ENCODE measurements at places on chromosomes 6 and 20.

- DNase-seq, result no peak
Measured at GRCh38 chr6:20583444-20583800, 49.2 kb downstream of the CDKAL1 start.

DNA sequence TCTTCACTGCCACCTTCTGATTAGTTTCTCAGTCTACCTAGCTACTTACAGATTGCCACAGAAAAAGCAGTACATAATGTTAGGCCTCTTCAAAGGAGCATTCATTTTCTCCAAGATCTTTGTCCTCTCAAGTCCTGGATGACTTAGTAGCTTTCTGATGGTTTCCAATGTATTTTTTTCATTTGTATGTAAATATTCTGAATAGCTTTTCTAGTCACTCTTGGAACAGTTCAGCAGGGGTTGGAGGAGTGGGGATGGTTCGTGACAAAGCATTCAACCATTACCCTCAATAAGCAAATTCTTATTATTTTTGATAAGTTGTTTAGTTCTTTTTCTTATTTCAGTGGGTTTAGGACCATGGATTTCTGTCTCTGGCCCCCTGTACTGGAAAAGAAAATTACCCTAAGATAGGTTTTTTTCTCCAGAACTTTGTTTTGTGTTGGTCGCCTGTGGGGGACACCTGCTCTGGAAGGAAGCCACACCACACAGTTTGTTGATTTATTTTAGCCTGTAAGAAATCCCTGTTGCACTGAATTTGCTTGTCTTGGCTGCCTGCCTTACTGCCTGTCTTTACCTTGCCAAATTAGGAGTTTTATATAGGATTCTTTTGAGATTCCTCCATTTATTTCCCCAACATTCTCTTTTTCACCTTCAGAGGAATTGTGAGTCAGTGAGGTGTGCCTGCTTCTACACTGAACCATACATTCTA, 247.9 kb downstream of the RFPL4B start:
- no peak for DNase-seq

DNA sequence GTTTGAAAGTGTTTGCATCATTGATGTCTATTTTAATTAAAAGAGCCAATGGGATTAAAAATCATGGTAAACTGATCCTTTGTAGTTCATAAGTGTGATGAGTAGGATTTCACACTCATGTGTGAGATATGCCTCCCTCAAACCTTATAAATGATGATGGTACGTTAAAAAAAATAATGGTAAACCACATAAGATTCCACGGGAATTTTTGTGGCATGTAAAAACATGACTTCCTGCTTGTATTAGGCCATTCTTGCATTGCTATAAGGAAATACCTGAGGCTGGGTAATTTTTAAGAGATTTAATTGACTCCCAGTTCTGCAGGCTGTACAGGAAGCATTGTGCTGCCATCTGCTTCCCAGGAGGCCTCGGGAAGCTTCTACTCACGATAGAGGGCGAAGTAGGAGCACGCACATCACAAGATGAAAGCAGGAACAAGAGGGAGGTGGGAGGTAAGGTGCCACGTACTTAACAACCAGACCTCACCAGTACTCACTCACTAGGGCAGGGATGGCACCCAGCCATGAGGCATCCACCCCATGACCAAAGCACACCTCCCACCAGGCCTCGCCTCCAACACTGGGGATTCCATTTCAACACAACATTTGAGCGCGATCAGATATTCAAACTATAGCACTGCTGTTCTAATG, 187.6 kb upstream of the QKI start:
- no peak for DNase-seq

DNA sequence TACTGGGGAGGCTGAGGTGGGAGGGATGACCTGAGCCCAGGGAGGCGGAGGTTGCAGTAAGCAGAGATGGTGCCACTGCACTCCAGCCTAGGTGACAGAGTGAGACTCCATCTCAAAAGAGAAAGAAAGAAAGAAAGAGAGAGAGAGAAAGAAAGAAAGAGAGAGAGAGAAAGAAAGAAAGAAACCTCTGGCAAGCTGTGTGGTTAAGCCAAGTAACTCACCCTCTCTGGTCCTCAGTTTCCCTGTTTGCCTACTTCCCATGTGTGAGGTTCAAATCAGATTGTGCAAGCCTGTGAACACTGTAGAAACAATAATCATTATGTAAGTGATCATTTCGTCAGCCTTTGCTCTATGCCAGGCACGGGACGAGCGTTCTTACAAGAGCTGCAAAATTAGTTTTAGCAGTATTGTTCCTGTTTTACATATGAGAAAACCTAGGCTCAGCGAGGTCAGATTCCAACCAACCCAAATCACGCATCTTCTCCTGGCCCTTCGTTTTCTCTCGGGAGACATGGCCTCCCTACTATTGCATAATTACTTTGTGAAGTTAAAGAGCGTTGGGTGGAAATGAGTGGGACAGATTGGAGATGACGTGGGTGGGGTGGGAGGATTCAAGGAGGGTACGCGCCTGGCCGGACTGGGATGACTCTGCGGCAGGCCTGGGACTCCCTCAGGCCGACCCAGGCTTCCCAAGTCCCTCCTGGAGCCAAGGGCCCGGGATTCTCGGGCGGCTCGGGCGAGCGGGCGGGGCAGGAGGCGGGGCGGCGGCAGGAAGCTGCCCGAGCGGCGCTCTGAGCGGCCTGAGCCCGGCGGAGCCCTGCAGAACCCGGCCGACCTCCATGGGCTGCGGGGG, at the start of gene SNX21:
Gene SNX21 (plus strand): TSS at position 770 of the 853 bp plus-strand sequence. CDS start 121 bp downstream, outside the sequence.
- DNase-seq, result peak; percentile 75

GRCh38 chr6:170269151-170269845, 21.6 kb downstream of the DLL1 start:
- no peak for DNase-seq

DNA sequence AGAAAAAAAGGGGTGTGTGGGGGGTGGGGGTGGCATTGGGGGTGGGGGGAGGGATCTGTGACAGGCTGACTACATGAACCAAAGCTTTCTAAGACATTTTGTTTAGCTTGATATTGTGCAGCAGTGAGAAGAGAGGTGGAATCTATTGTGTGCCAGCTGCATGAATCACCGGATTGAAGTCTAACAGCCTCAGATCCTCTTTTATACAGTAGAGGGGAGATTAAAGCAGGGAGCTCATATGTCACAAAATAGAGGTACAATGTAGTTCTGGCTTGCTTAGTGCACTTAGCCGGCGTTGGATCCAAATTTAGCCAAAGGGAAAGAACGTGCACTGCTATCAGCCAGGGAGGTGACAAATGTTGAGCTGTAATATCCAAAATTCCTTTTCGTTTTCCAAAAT, 404.2 kb upstream of the CITED2 start:
- no peak for DNase-seq

DNA sequence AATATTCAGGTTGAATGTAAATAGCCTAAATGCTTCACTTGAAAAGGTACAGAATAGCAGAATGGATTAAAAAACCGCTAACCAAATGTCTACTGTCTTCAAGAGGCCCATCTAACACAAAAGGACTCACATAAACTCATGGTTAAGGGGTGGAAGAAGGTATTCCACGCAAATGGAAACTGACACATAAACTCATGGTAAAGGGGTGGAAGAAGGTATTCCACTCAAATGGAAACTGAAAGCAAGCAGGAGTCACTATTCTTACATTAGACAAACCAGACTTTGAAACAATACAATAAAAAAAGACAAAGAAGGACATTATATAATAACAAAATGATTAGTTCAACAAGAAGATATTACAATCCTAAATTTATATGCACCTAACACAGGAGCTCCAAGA, 38.3 kb upstream of the PKIB start:
- no peak for DNase-seq

DNA sequence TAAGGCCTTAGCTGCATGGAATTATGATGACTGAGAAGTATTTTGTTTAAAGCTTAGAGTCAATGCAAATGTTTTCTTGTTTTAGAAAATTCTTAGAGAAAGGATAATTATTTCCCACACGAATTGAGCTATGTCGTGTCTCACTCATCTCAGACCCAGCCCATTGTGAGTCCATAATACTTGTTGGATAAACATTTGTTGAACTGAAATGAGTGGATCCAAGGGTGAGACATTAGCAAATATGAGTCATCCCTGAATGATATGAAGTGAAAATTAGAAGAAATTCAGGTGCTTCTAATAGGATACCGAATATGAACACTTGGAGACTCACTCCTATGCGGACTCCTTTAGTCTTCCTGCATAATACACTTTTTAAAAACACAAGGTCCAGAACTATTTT, 41.6 kb upstream of the ARMC2 start:
- DNase-seq, result no peak

GRCh38 chr6:138727182-138727581, 46.4 kb upstream of the CCDC28A start:
- no peak for DNase-seq

GRCh38 chr20:31987744-31988143, 19.8 kb downstream of the XKR7 start:
- no peak for DNase-seq

- DNase-seq, result peak; percentile 49
Measured at GRCh38 chr20:62805155-62805710, 598 bp downstream of the OGFR start.

GRCh38 chr6:148677594-148678476, 69.0 kb upstream of the UST start:
- peak; percentile 54 for DNase-seq

DNA sequence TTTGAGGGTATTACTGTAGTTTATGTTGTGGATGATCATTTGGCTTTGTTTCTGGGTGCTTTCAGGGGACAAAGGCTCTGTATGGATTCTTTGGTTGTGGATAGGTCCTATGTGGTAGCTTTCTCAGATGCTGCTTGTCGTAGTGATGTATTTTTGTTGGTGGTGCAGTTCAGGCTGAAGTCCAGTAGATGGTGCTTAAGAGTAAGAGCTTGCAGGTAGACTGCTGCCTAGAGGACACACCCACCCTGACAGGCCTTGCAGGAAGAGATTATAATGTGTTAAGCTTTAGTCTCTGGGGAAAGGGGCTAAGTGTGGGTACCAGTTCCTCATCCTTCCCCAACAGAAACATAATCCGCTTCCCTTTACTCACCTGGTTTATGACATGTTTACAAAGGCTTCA, 62.6 kb upstream of the ADGRB3 start:
- DNase-seq, result peak; percentile 71

GRCh38 chr6:12973386-12973785, 256.8 kb downstream of the PHACTR1 start:
- DNase-seq, result no peak

- no peak for DNase-seq
Measured at GRCh38 chr6:168051648-168052047, 27.4 kb downstream of the FRMD1 start.

DNA sequence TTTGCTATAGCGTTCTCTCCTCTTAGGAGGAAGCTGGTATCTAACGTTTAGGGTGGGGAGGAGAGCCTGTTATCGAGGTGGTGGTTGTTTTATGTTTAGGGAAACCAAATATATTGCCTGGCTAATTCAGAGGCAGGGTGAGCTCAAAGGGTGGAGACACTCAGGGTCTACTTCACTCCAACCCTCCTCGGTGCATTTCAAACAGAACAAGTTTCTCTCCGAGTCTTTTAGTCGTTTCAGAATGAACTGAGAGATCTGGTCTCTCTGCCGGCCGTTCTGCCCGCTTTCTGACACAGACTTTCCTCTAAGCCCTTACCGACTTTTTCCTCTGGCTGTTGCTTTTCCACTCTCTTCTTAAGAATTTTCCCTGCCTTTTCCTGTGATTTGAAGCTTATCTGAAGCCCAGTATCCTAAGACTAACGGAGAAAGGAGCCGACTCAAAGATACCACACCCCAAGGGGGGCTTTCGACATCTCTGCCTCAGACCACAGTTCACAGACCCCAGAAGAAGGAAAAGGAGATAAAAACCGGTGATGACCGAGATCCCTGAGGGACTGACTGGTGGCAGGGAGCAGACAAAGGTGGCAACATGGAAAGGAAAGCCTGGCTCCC, 865 bp downstream of the STK38 start:
- DNase-seq, result peak; percentile 55

- DNase-seq, result peak; percentile 90
Measured at GRCh38 chr6:28589234-28589956, 63.7 kb downstream of the GPX5 start.

GRCh38 chr20:24783631-24784492, 165.2 kb upstream of the CST7 start:
- DNase-seq, result peak; percentile 21

- no peak for DNase-seq
Measured at GRCh38 chr6:163308629-163309440, 105.7 kb upstream of the QKI start.

GRCh38 chr20:1946442-1946761, 47.5 kb downstream of the PDYN start:
- no peak for DNase-seq

DNA sequence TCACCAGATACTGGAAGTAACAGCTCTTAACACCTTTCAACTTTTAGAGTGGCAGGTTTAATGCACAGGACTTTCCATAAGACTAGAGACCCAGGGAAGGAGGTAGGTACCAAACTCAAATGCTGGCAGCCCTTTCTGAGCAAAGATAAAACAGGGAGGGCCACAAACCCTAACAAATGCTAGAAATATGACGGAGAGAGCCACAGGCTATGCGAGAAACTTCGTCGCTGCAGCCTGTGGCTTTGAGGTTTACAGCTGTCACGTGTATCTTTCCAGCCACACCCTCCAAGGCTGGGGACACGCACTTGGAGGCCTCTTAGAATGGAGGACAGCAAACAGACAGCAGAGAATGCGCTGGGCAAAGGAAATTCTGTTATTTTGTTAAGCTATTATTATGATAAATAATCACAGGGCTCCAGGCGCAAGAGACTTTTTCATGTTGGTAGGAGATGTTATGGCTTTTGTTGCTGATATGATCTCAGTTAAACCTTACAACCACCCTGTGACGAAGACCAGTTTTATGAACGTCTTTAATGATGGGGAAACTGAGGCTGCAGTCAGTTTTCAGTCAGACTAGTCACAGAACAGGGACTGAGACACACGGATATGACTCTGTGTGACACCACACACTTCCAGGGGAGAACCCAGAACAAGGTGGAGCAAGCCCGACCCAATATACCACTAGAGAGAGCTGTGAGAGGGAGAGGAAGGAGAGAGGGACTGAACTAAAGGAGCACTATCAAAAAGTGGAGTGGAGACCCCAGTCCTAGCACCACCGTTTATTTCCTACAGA, 2.0 kb downstream of the TRAM2 start:
- DNase-seq, result peak; percentile 78

DNA sequence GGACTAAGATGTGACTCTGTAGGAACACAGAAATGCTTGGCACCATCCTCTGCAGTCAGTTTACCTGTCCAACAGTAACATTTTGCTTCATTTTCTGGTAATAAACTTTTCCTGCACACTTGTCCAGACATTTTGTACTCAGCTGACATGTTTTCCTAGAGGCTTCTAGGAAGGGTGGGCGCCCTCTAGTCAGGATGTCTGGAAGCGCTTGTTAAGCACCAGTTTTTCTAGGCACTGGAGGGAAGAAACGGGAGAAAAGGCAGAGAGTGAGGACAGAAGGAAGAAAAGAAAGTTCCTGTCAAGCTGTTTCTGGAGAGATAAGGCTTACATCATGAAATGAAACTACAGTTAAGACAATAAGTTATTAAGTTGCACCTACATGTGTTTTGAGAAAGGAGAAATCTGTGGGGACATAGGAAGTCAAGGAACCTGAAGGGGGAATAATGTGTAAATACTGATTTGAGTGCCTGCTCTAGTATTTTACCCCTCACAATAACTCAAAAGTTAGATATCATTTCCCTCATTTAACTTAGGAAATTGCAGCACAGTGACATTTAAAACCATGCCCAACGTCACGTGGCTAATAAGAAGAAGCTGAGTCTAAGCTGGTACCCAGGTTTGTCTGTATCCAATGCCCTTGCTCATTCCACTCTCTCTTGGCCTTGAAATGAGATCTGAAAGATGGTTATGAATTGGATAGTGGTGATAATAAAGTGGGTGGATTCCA, 42.7 kb upstream of the TNFRSF21 start:
- DNase-seq, result no peak

All from NB4 (cell line).